ENCODE measurements at places on chromosomes 7 and 10. TPM values are rescaled to one million over a fixed set of nuclear protein-coding genes. Genes with fewer than 3 reads are reported as not detected.

DNA sequence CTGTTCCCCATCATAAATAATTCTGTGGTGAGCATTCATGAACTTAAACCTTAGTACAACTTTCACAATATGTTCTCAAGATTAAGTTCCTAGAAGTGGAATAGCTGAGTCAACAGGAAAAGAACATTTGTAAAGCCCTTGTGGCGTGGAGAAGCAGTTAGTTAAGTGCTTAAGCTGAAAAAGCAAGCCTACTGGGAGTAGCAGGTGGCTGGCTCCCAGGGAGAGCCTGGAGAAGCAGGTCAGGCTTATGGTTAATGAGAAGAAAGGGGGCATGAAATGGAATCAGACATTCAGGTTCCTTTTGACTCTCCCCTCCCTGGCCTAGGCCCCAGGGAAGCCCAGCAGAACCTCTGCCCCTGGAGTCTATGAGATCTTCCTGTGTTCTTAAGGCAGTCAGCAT, 35.3 kb downstream of the VSTM4 start:
- no peaks in the 10 kb centered on the region for H3K27me3 ChIP-seq
- H3K36me3 ChIP-seq: no peaks in the 10 kb centered on the region
- H3K4me1 ChIP-seq: no peaks in the 10 kb centered on the region
- no peak overlapping the region for H3K4me3 ChIP-seq

- H3K36me3 ChIP-seq: no peaks in the 10 kb centered on the region
- no peak overlapping the region for H3K4me3 ChIP-seq
- no peaks in the 10 kb centered on the region for H3K4me1 ChIP-seq
- no peaks in the 10 kb centered on the region for H3K27me3 ChIP-seq
- no peak overlapping the region for H3K27ac ChIP-seq
These were observed 15.2 kb downstream of the CALML5 start for GRCh38 chr10:5484205-5484604.

ADAM22 gene
- 4.3 TPM for total RNA-seq

GRCh38 chr7:6273380-6273837, 985 bp upstream of the CYTH3 start:
- no peak overlapping the region for H3K4me3 ChIP-seq
- no peaks in the 10 kb centered on the region for H3K36me3 ChIP-seq
- no peak for DNase-seq
- no peak overlapping the region for H3K27ac ChIP-seq
- H3K27me3 ChIP-seq: no peaks in the 10 kb centered on the region

DNA sequence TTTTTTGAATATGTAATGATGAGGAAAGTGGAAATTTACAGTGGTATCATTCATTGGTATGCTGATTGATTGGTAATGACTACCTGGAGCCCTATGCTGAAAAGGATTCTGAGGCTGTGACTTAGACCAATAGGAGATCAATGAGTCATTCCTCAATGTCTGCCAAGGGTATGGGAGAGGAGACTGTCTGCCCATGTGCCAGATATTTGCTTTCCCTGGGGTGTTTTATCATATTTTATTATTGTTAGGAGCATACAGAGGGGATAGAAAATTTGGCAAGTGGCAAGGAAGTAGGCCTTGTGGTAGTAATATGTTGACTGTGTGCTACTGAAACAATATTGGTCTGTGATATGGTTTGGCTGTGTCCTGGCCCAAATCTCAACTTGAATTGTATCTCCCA, 54.8 kb downstream of the ASAH2B start:
- no peak for DNase-seq
- H3K4me1 ChIP-seq: no peaks in the 10 kb centered on the region
- no peak overlapping the region for H3K27ac ChIP-seq
- H3K4me3 ChIP-seq: no peak overlapping the region
- no peaks in the 10 kb centered on the region for H3K36me3 ChIP-seq

GRCh38 chr7:2882111-2882510, 38.0 kb upstream of the GNA12 start:
- H3K27ac ChIP-seq: no peak overlapping the region
- no peaks in the 10 kb centered on the region for H3K36me3 ChIP-seq
- no peak overlapping the region for H3K4me3 ChIP-seq
- peaks cover 22% of the 10 kb centered on the region for H3K4me1 ChIP-seq

DNA sequence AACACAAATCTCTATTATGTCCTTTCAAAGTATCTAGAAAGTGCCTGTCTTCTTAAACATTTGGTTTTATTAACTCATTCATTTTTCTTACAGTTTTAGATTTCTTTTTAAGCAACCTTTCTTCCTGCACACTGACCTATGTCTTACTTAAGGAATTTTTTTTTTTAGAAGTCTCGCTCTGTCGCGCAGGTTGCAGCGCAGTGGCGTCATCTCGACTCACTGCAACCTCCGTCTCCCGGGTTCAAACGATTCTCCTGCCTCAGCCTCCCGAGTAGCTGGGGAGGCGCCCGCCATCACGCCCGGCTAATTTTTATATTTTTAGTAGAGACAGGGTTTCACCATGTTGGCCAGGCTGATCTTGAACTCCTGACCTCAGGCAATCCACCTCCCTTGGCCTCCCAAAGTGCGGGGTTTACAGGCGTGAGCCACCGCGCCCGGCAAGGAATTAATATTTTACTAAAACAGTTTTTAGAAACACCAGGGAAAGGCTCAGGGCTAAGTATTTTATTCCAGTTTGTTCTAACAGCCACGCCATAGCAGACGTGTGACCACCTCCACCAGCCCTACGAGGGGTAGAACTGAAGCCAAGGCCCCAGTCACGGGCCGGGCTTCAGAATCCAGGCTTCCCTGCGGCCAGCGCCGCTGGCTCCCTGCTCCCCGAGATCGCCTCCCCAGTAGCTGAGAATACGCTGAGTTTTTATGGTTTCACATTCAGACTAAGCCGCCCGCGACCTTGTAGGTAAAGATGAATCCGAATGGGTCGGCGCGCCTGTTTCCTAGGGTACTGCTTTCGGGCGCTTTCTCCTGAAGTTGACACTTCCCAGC, 941 bp upstream of the LUC7L2 start:
- no peaks in the 10 kb centered on the region for H3K36me3 ChIP-seq
- DNase-seq: peak; percentile 41
- H3K27ac ChIP-seq: peak overlapping the region; percentile 98
- H3K4me1 ChIP-seq: peaks cover 30% of the 10 kb centered on the region
- H3K27me3 ChIP-seq: no peaks in the 10 kb centered on the region

DNA sequence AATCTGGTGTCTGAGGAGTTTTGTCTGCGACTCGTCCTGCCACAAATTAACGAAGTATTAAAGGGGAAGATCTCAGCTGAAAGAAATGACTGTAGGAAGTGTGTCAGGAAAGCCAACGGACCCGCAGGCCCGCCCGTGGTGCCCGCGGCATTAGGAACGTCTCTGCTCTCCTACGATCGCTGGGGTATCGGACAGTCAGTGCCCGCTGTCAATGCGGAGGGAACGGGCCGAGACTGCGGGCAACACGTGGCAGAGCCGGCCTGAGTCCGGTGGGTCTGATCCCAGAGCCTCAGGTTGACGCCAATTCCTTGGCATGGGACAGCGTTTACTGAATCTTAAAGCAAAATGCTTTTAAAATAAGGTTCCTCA, 128.7 kb downstream of the KBTBD2 start:
- H3K27ac ChIP-seq: no peak overlapping the region
- H3K4me3 ChIP-seq: no peak overlapping the region
- H3K27me3 ChIP-seq: no peaks in the 10 kb centered on the region
- no peaks in the 10 kb centered on the region for H3K36me3 ChIP-seq
- H3K4me1 ChIP-seq: no peaks in the 10 kb centered on the region
- no peak for DNase-seq

GHRHR gene
- not detected for total RNA-seq

CTNNA3 gene
- not detected for total RNA-seq

GRCh38 chr10:33125522-33126517, 167.8 kb upstream of the ITGB1 start:
- peak overlapping the region; percentile 22 for H3K27ac ChIP-seq
- H3K36me3 ChIP-seq: no peaks in the 10 kb centered on the region
- DNase-seq: peak; percentile 18
- H3K4me1 ChIP-seq: peaks cover 74% of the 10 kb centered on the region
- H3K27me3 ChIP-seq: no peaks in the 10 kb centered on the region

- no peaks in the 10 kb centered on the region for H3K36me3 ChIP-seq
- no peak for DNase-seq
- H3K4me1 ChIP-seq: no peaks in the 10 kb centered on the region
These were observed 155.1 kb downstream of the LSM5 start for GRCh38 chr7:32335107-32335506.

Data from CD8-positive, alpha-beta memory T cell (primary cell).